GM23338 (cell line): ENCODE measurements at places on chromosomes 2 and 18. TPM values are rescaled to one million over a fixed set of nuclear protein-coding genes. Genes with fewer than 3 reads are reported as not detected.

KIF1A gene
- 183 and 214 TPM in 2 replicates for total RNA-seq

- H3K27ac ChIP-seq, result no peak overlapping the region
- no peak overlapping the region for H3K4me3 ChIP-seq
- no peaks in the 10 kb centered on the region for H3K4me1 ChIP-seq
- no peak for DNase-seq
These were observed 357.6 kb upstream of the CWC22 start for GRCh38 chr2:180364719-180365118.

GRCh38 chr2:37705191-37705590, 33.7 kb upstream of the CDC42EP3 start:
- no peak for DNase-seq
- no peaks in the 10 kb centered on the region for H3K36me3 ChIP-seq
- H3K4me3 ChIP-seq, result no peak overlapping the region
- H3K27me3 ChIP-seq, result no peaks in the 10 kb centered on the region
- H3K4me1 ChIP-seq, result no peaks in the 10 kb centered on the region

DNA sequence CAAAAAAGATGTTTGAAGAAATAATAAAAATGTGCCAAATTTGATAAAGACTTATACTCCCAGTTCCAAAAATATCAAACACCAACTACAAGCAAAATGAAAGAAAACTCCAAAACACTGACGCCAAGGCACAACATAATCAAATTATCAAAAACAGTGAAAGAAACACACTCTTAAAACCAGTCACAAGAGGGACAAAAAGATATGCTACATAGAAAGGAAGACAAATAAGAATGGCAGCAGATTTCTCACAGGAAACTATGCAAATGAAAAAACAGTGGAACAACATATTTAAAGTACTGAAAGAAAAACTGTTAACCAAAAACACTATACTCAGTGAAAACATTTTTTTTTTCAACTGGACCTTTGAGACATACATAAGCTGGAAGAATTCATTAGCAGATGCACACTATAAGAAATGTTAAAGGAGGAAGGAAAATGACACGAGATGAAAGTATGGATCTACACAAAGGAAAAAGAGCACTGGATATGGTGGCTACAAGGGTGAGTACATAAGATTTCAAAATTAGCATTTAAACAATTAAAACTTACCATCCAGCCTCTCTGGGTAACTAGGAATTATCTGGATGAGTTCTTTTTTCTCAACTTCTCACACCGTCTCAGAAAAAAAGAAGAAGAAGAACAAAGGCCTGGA, 94.0 kb upstream of the ACVR1C start:
- H3K4me1 ChIP-seq, result no peaks in the 10 kb centered on the region
- no peak overlapping the region for H3K27ac ChIP-seq
- H3K27me3 ChIP-seq, result no peaks in the 10 kb centered on the region

- no peaks in the 10 kb centered on the region for H3K36me3 ChIP-seq
- H3K27ac ChIP-seq, result no peak overlapping the region
- no peaks in the 10 kb centered on the region for H3K27me3 ChIP-seq
- no peak for DNase-seq
- H3K4me1 ChIP-seq, result peaks cover 7% of the 10 kb centered on the region; the same call in 1 of the 2 replicates
These were observed 173.1 kb downstream of the ICOS start for GRCh38 chr2:204109681-204110080.

GRCh38 chr2:143345887-143346787, 216.9 kb downstream of the ARHGAP15 start:
- peaks cover 47% of the 10 kb centered on the region for H3K4me1 ChIP-seq
- H3K27me3 ChIP-seq, result no peaks in the 10 kb centered on the region
- H3K27ac ChIP-seq, result no peak overlapping the region
- no peak for DNase-seq
- H3K4me3 ChIP-seq, result no peak overlapping the region
